ENCODE measurements at places on chromosomes 5 and 9.

- DNase-seq: no peak
These were observed 75.9 kb upstream of the SELENOP start for GRCh38 chr5:42887575-42887974.

DNA sequence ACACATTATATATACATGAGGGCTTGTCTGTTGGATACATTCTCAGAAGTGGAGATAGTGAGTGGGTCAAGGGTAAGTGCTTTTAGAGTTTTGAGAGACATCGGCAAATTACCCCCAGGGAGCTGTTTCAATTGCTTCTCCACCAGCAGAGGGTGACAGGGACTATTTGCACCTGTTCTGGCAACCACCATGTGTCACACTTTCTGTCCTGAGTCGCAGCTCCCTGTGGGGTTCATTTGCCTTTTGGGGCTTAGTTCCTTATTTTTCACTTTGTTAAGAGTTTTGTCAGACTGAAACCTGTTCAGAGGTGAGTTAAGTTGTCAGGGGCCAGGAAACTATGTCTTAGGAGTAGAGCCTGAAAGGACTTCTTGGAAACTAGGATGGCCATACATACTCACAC lies 20.1 kb upstream of the SLC36A1 start:
- DNase-seq: no peak

- DNase-seq: peak; percentile 28
These were observed 628.2 kb upstream of the KLF4 start for GRCh38 chr9:108117795-108118194.

- DNase-seq: no peak
These were observed 31.1 kb downstream of the UBE2D2 start for GRCh38 chr5:139592289-139592688.

GRCh38 chr9:133609311-133610098 lies at the start of gene FAM163B:
Gene FAM163B (minus strand): TSS chr9:133609389. CDS start chr9:133580223, 29,166 bp downstream.
- no peak for DNase-seq

All from NCI-H510A (cell line).